Stimulated activated CD8-positive, alpha-beta memory T cell treated with anti-CD3 and anti-CD28 coated beads, Interleukin-15, amount 100 ng/mL, for 4 hours (primary cell): ENCODE measurements at places on chromosomes 1 and 21.

GRCh38 chr1:200963076-200963475, 60.4 kb downstream of the KIF21B start:
- no peak for DNase-seq

GRCh38 chr1:61265665-61266064, 183.3 kb downstream of the NFIA start:
- DNase-seq: no peak

DNA sequence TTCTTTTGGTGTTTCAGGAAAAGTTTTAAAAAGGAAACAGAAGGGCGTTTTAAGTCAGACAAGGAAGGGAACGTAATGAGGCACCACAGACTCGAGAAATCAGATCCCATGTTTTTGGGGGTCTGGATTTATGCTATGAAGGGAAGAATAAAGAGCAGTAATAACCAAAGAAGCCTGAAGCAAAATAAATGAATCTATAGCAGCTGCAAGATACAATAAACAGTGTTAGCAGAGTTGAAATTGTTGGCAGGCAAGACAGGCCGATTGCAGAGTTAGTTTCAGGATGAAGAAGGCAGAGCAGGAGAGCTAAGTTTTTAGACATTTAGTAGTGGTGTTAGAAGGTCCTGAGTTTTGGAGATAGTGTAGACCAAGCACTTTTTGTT, 425 bp downstream of the DDR2 start:
- no peak for DNase-seq

DNA sequence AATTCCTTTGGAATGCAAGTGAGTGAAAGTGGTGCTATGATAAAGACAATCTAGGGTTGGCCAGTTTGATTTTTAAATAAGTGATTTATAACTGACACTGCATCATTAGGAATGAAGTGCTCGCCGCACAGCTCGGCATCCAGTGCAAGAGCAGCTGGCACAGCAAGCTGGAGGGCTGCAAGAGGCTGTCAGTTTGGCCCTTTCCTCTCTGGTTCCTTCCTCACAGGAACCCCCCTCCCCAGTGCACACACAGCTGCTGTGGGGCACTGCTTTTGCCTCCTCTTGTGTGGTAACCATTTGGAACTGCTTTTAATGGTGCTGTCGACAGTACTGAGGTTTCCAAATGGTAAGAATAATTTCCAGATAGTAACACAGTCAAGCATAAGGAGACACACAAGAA, 10.4 kb upstream of the BCAR3 start:
- DNase-seq: no peak

- no peak for DNase-seq
Observed at GRCh38 chr1:186152227-186152619, 222.8 kb downstream of the TPR start.

DNA sequence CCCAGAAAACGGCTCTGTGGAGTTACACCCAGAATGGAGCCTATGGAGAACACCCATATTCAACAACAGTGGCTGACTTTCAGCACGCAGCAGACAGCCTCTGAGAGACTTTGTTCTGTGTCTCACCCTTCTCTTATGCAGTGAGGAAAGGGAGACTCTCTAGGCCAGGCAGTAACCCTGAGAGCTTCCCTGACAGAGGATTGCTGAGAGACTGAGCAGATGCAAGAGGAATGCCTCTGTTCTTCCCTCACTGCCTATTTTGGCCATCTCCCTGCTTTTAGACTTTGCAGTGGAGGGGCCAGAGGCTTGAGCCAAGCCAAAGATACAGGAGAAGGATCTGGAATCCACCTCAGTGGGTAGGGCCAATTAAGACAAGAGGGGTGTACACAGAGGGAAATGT, 41.8 kb upstream of the SLC16A1 start:
- DNase-seq: no peak

DNA sequence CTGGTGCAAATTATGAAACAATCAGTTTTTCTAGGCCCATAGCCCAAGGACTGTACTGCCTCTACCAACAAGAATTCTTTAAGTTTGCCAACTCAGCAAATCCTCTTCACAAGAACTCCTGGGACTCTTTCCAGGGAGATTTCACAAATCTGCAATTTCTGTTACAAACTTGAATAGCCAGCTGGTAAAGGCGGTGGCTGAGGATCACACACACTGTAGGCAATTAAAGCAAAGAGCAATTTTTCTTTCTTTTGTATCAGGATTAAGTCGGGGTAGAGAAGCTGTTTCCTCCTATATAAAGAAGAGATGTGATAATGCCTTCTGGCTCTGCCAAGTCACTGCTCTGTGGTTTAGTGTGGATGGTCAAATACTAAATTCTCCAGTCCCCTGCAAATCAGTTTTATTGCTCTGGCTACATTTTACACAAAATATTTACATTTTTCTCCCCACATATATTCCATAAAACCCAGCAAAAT, 1.7 kb downstream of the ALDH9A1 start:
- DNase-seq: no peak

DNA sequence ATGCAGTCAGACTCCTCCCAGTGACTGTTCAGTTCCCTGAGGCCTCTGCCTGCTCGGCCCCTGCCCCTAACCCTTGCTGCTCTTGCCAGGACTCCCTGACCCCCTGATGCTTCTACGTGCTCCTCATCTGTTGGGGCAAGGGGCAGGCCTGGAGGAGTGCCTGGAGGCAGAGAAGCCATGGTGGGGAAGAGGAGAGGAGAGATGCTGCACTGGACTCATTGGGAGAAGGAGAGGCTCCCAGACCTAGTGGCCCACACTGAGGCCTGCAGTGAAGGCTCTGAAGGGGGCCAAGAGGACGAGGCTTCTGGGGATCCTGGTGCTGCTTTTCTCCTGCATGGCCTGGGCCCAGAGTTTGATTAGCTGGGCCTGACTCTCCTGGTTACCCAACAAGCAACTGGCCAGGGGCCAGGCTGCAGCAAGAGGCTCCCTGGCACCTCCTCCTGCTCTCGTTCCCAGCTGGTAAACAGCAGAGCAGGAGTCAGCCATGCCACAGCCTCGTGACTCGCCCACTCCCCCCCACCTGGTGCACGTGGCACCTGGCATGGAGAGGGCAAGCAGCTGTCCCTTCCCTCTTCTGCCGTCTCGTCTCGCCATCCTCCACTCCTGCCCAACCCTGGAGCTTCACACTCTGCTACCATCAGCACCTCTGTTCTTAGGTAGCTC, 847 bp upstream of the RORC start:
- no peak for DNase-seq

DNA sequence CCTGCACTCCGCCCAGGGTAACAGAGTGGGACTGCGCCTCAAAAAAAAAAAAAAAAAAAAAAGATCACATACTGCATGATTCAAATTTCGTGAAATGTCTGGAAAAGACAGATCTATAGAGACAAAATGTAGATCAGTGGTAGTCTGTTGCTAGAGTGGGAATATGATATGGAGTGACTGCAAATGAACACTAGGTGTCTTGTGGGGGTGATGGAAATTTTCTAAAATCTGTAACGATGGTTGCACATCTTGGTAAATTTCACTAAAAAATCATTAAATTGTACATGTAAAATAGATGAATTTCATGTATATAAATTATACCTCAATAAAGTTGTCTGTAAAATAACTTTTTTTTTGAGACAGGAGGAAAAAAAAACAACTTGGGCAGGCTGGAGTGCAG, 5.5 kb downstream of the AIDA start:
- no peak for DNase-seq

- DNase-seq: no peak
Observed at GRCh38 chr1:235423214-235423652, 56.0 kb downstream of the TBCE start.

DNA sequence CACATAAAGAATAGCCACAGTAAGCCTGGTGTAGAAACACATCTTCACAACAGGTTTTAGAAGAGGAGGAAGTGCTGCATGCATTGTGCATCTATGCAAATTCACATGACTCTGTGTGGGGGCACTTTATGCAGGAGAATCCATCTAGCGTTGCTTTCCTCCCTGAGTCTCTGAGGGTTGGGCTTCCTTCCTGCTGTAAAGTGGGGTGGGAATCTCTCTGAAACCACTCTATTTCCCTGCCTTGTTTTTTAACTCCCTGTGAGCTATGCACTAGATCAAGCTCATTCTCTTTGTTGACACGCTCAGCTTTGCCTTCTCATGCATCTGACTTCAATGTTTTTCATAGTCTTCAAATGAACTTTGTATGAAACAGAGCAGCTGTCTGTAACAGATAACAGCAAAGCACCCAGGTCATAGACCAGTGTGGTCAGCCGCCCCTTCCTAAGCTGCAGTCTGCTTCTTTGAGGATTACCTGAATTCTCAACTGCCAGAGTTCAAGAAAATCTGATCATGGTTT, 102.7 kb upstream of the DPH5 start:
- DNase-seq: no peak

DNA sequence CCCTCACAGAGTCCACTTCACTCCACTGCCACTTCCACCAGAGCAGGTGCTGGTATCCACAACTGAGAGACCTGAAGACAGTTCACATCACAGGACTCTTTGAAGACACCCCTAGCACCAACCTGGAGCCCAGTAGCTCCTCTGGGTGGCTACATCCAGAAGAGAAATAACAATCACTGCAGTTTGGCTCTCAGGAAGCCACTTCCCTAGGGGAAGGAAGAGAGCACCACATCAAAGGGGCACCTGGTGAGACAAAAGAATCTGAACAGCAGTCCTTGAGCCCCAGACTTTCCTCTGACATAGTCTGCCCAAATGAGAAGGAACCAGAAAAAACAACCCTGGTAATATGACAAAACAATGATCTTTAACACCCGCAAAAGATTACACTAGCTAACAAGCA, 113.2 kb downstream of the TENT5C start:
- no peak for DNase-seq

- no peak for DNase-seq
Observed at GRCh38 chr1:112708002-112708448, 1.1 kb upstream of the RHOC start.

DNA sequence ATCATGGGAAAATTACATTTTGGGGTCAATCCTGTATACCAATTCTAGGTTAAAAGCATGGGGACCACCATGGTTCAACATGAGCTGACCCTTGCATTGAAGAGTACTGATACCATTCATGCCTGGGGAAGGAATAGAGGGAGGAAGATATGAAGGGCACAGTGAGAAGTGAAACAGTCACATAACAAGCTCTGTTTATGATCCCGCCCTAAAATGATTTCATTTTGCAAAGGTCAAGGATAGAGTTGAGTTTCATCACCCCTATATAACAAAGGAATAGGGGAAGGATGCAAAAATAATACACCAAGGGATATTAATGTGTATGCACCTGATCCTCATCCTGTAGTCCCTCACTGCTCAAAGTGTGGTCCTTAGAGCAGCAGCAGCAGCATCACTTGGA, 2.5 kb upstream of the HLCS start:
- no peak for DNase-seq

DNA sequence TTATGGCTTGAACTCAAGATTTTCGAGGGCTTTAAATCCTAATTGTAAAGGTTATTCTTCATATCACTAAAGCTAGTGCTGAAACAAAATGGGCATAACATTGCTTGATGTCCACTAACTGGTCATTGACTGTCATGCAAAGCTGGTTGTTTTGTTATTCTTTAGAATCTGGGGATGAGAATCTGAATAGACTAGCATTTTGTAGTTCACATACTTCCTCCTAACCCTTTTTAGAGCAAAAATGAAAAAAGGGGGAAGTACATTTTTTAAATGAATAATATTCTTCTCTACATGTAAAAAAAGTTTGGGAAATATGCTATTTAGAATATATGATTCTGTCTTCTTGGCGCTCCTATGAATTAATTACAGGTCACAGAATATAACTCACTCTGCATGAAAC, 72.2 kb upstream of the HMCN1 start:
- no peak for DNase-seq
